Kidney glomerular epithelial cell (primary cell): ENCODE measurements at places on chromosomes 1 and 21.

GRCh38 chr1:23718482-23718881, 24.8 kb upstream of the ELOA start:
- DNase-seq: peak; percentile 30

GRCh38 chr1:19606817-19607642, 37.1 kb upstream of the NBL1 start:
- no peak for DNase-seq

GRCh38 chr1:177983482-177984135, 13.8 kb upstream of the SEC16B start:
- no peak for DNase-seq

GRCh38 chr1:81006502-81006901, 794.2 kb upstream of the ADGRL2 start:
- DNase-seq: no peak

GRCh38 chr1:202964791-202965410, 2.2 kb downstream of the CYB5R1 start:
- DNase-seq: no peak

DNA sequence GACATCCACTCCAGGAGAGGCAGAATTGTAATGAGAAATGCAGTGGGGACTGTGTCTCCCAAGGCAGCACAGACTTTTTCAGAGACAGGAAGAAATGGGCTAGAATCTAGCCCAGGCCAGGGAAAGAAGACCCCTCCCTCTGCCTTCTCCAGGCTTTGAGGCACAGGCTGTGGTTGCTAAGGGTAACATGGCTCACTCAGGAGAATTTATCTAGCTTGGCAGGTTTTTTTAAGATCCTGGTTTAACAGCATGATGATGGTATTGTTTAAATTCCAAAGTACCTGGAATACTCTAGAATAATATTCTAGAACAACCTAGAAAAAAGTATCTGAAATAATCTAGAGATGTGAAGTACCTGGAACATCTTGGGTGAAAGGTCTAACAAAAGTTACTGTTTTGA, 125.6 kb downstream of the URB2 start:
- DNase-seq: no peak

GRCh38 chr1:220787069-220787619, 431 bp downstream of the MTARC1 start:
- DNase-seq: no peak

DNA sequence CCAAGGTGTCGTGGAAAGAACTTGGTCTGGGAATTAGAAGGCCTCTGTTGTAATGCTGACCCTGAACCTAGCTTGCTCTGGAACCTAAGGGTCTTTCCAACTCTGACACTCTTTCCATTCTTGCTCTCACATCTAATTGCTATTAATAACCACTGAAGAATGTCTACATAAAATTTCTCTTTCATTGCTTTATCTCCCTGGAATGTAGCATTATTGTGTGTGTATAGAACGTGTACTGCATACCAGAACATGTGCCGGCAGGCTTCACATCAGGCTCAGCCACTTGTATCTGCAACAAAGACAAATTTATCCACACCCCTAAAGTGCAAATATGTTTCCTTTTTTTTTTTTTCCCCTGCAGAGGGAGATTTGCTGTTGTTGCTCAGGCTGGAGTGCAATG, 13.9 kb upstream of the LAX1 start:
- DNase-seq: no peak

DNA sequence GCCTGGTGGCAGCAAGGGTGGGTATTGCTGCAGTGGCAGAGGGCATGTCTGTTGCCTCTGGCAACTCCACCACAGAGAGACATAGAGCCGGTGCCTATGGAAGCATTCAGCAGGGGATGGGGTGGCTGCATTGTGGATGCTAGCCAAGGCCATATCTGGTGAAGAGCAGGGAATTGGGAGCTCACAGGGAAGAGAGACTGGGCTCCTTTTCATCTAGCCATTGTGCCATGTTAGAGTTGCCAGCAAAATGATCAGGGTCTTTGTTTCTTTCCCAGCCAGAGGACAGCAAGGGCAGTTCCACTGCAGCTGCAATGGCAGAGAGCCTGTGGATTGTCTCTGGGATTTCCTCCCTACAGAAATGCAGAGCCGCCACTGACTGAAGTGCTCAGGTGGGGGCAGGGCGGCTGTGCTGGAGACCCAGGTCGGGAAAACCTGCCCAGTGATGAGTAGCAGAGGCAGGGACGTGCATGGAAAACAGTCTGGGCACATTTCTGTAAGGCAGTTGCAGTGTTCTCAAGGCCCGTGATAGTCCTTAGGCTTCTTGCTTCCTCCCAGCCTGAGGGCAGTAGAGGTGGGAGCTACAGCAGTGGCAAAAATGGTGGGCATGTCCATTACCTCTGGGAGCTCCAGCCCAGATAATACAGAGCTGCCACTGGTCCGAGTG, 40.2 kb upstream of the CYP4X1 start:
- DNase-seq: no peak

- DNase-seq: no peak
Observed at GRCh38 chr1:6585841-6586240, 6.0 kb downstream of the ZBTB48 start.

DNA sequence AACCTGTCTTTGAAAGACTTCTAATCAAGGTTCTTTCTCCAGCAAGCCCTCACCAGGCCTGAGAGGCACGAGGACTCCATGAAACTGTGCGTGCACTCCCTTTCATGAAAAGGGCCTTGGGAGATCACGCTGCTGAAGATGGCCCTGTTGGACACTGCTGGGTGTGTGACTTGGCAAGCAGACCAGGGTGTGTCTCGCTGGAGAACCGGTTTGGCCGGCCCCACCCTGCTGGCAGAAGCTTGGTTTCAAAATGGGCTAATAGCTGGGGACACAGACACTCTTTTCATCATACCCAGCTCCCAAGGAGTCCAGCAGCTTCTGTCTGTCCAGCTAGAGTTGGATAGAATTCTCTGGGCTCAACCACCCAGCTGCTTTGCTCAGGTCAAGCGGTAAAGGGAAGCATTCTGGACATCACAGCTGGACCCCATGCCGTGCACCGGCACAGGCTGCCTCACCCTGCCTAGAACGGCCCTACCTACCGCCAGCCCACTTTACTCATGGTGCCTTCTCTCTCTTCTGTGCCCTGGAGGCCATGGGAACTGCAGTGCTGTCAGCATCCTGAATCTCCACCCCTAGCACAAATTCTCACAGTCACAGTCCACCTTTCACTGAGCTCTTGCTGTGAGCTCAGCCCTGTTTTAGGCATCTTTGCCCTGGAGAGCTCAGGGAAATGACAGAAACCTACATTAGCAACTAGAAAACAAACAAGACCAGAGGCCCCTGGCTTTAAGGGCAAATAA, 24.6 kb downstream of the PKP1 start:
- no peak for DNase-seq
